ENCODE measurements at places on chromosomes 12 and 14. TPM values are rescaled to one million over a fixed set of nuclear protein-coding genes. Genes with fewer than 3 reads are reported as not detected.

- H3K27ac ChIP-seq: no peak overlapping the region
- peaks cover 2% of the 10 kb centered on the region for H3K4me1 ChIP-seq
- no peaks in the 10 kb centered on the region for H3K36me3 ChIP-seq
- no peak overlapping the region for H3K4me3 ChIP-seq
- H3K27me3 ChIP-seq: peaks cover 13% of the 10 kb centered on the region
Measured at GRCh38 chr12:93199831-93200236, 177.9 kb upstream of the NUDT4 start.

GRCh38 chr12:107126796-107127481, 33.6 kb upstream of the CRY1 start:
- no peak overlapping the region for H3K27ac ChIP-seq
- peaks cover 18% of the 10 kb centered on the region for H3K27me3 ChIP-seq
- no peak for DNase-seq
- peaks cover 1% of the 10 kb centered on the region for H3K4me1 ChIP-seq

- H3K4me1 ChIP-seq: peaks cover 1% of the 10 kb centered on the region
- peaks cover 2% of the 10 kb centered on the region for H3K27me3 ChIP-seq
Measured at GRCh38 chr12:5927732-5928516, 17.1 kb downstream of the ANO2 start.

DNA sequence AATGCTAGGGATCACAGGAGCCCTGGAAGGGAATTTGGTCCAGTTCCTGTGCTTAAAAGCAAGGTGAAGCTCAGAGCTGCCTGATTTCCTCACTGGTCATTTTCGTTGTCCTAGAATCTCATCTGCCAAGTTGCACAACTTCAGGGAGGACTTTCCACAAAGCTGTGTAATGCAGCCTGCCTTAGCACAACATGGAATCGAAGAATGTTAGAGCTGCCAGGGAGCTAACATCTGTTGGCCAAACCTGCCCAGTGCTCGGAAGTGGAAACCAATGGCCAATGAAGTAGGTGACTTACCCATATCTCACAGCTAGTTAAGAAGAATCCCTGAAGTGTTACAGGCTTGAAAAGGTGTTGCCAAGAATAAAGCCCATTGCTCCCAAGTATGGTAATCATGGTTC, 79.9 kb upstream of the SSTR1 start:
- H3K4me1 ChIP-seq: peaks cover 7% of the 10 kb centered on the region
- H3K4me3 ChIP-seq: no peak overlapping the region
- no peak overlapping the region for H3K27ac ChIP-seq
- H3K27me3 ChIP-seq: no peaks in the 10 kb centered on the region

DNA sequence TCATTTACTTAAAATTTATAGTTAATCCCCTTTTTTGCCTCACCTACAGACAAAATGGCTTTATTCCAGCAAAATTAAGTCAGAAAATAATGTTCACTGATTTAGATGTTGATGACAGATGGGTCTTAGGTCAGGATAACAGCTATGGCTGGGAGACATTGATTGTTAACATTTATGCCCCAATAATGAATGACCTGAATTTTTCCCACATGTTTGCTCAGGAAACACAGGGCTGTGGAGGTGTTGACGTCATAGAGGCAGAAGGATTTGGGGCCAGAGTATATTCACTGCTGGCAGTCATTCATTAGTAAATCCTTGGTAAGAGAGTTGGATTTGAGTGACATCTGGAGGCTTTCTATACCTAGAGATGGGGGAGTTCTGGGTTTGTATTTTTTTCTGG, 121.3 kb downstream of the PDE3A start:
- no peak overlapping the region for H3K27ac ChIP-seq
- no peak overlapping the region for H3K4me3 ChIP-seq
- no peaks in the 10 kb centered on the region for H3K36me3 ChIP-seq
- no peak for DNase-seq

- no peak for DNase-seq
- no peaks in the 10 kb centered on the region for H3K27me3 ChIP-seq
- H3K36me3 ChIP-seq: peaks cover 40% of the 10 kb centered on the region
- H3K4me1 ChIP-seq: peaks cover 7% of the 10 kb centered on the region
Measured at GRCh38 chr12:62537551-62537950, 70.9 kb downstream of the MON2 start.

GRCh38 chr14:58565832-58566231, 71.9 kb upstream of the DACT1 start:
- no peak overlapping the region for H3K4me3 ChIP-seq
- peaks cover 1% of the 10 kb centered on the region for H3K4me1 ChIP-seq
- DNase-seq: no peak
- H3K36me3 ChIP-seq: no peaks in the 10 kb centered on the region
- no peaks in the 10 kb centered on the region for H3K27me3 ChIP-seq

The RASAL1 gene
- total RNA-seq: 2.3 TPM

The ENDOU gene
- total RNA-seq: not detected

GRCh38 chr14:91866511-91867295, 633 bp downstream of the TC2N start:
- no peaks in the 10 kb centered on the region for H3K27me3 ChIP-seq
- H3K36me3 ChIP-seq: peaks cover 13% of the 10 kb centered on the region
- H3K4me1 ChIP-seq: peaks cover 80% of the 10 kb centered on the region
- peak overlapping the region; percentile 93 for H3K4me3 ChIP-seq
- peak overlapping the region; percentile 97 for H3K27ac ChIP-seq

The FGD6 gene
- total RNA-seq: 0.45 TPM

GRCh38 chr12:66688846-66689439, 10.1 kb upstream of the GRIP1 start:
- peak; percentile 37 for DNase-seq
- H3K27ac ChIP-seq: no peak overlapping the region
- H3K36me3 ChIP-seq: no peaks in the 10 kb centered on the region

GRCh38 chr14:96349286-96350075, 13.7 kb downstream of the ATG2B start:
- no peaks in the 10 kb centered on the region for H3K27me3 ChIP-seq
- no peak for DNase-seq
- peaks cover 2% of the 10 kb centered on the region for H3K4me1 ChIP-seq
- peaks cover under 1% of the 10 kb centered on the region for H3K36me3 ChIP-seq
- no peak overlapping the region for H3K4me3 ChIP-seq

DNA sequence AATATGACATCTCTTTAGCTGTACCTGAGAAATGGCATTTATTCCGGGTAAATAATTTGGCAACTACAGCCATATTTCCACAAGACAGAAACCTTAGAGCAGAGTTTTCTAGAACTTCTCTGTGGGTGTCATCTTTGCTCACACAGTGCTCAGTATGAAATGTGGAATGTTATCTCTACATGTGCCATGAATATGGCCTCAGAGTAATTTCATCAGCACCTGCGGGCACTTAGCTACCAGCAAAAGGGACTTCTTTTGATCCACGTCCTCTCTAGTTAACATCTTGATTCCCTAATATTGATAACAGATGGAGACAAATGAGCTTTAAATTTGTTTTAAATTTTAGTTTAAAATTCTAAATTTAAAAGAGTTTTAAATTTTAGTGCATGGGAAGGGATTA, 2.9 kb upstream of the ATG14 start:
- no peak overlapping the region for H3K4me3 ChIP-seq
- H3K36me3 ChIP-seq: no peaks in the 10 kb centered on the region
- DNase-seq: no peak
- H3K27me3 ChIP-seq: no peaks in the 10 kb centered on the region

The ABCD2 gene
- total RNA-seq: 30.8 TPM

The SMOC1 gene
- total RNA-seq: not detected

GRCh38 chr14:57737598-57737997, 128.3 kb downstream of the SLC35F4 start:
- no peak overlapping the region for H3K27ac ChIP-seq
- H3K36me3 ChIP-seq: no peaks in the 10 kb centered on the region
- no peaks in the 10 kb centered on the region for H3K27me3 ChIP-seq
- no peak for DNase-seq
- no peaks in the 10 kb centered on the region for H3K4me1 ChIP-seq
- no peak overlapping the region for H3K4me3 ChIP-seq

GRCh38 chr12:26188641-26189040, 6.7 kb upstream of the SSPN start:
- no peaks in the 10 kb centered on the region for H3K36me3 ChIP-seq
- H3K4me3 ChIP-seq: no peak overlapping the region
- no peak for DNase-seq
- no peaks in the 10 kb centered on the region for H3K4me1 ChIP-seq
- H3K27me3 ChIP-seq: peaks cover 53% of the 10 kb centered on the region

DNA sequence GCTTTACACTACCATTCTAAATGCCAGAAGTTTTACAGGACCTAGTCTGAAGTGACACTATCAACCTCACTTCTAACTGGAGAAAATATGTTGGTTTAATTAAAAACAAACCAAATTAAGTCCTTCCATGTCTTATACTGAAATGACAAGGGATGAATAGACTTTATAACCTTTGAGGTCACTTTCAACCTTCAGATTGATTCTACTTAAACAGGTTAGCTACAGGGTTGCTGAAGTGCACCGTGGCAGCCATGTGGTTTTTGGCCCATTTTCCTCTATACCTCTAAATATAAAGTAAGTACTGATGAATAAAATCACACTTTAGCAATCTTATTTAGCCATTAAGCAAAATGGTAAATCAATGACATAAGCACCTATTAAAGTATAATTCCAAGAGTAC, 3.9 kb downstream of the SLC38A2 start:
- H3K36me3 ChIP-seq: peaks cover 65% of the 10 kb centered on the region
- no peaks in the 10 kb centered on the region for H3K27me3 ChIP-seq
- H3K4me1 ChIP-seq: peaks cover 58% of the 10 kb centered on the region
- no peak for DNase-seq

DNA sequence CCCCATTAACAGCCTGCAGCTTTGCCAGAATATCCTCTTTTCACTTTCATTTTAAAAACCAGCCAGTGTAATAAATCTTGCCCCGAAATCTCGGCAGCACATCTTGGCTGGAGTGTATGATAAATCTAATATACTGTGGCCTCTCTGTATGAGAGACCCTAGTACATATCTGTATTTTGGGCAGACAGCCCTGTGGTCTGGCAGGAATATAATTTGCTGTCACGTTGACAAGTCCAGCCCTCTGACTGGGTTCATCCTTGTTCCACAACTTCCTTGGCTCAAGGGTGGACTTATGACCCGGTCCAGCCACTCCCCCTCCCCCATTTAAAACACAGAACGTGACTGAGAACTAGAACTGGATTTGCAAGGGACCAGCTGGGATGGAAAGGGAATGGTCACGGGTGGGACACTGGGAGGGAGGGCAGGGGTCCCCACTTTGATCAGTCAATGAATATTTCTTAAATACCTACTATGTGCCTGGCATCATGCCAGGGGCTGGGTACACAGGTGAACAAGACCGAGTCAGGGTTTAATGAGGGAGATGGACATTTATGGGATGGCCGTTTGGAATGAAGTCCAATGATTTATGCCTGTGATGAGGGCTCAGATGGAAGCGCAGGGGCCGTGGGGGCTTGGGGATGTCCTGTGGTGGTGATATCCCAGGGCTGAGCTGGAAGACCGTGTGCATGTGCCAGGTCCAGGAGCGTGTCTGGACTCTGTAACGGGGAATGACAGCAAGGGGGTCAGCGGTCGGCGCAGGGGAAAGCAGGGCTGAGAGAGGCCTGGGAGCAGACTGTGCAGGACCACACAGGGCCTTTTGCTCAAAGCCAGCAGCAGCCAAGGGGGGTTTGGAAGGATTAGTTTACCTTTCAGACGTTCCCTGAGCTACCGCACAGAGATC, 190.5 kb downstream of the PHETA1 start:
- no peak for DNase-seq
- H3K4me1 ChIP-seq: peaks cover 16% of the 10 kb centered on the region
- no peak overlapping the region for H3K4me3 ChIP-seq
- H3K36me3 ChIP-seq: no peaks in the 10 kb centered on the region
- no peak overlapping the region for H3K27ac ChIP-seq

Measured in activated naive CD8-positive, alpha-beta T cell treated with anti-CD3 and anti-CD28 coated beads, Interleukin-2, amount 10 ng/mL, durations not matched to agents 7 days and 5 days (primary cell).